ENCODE measurements at places on chromosomes 11 and 22. TPM values are rescaled to one million over a fixed set of nuclear protein-coding genes. Genes with fewer than 3 reads are reported as not detected.

The PDGFB gene
- 0.48 TPM for total RNA-seq

The CALCA gene
- total RNA-seq, result not detected

The NFAM1 gene
- 0.05 TPM for total RNA-seq

The CHRM1 gene
- not detected for total RNA-seq

The OR8D4 gene
- not detected for total RNA-seq

The OR10A4 gene
- not detected for total RNA-seq

The TEX54 gene
- 0.77 TPM for total RNA-seq

The ARFGAP3 gene
- 36.9 TPM for total RNA-seq

The PKDREJ gene
- total RNA-seq, result not detected

The TIMM8B gene
- total RNA-seq, result 57.4 TPM

The PLEKHB1 gene
- total RNA-seq, result 5.2 TPM

The CRACR2B gene
- total RNA-seq, result 8.0 TPM

The UBXN1 gene
- total RNA-seq, result 113 TPM

The SLC16A8 gene
- total RNA-seq, result not detected

The OR51B6 gene
- not detected for total RNA-seq

The OR4C6 gene
- not detected for total RNA-seq

The DDX10 gene
- total RNA-seq, result 35.4 TPM

The RFPL3 gene
- not detected for total RNA-seq

The JAML gene
- 73.7 TPM for total RNA-seq

The ABCC8 gene
- 0.50 TPM for total RNA-seq

The SERHL2 gene
- 0.86 TPM for total RNA-seq

The TREH gene
- total RNA-seq, result not detected

The PPARA gene
- total RNA-seq, result 9.1 TPM

The DDTL gene
- total RNA-seq, result 5.8 TPM

The YAP1 gene
- not detected for total RNA-seq

The TRIM49 gene
- total RNA-seq, result not detected

The NAV2 gene
- 0.45 TPM for total RNA-seq

The XBP1 gene
- total RNA-seq, result 213 TPM

The TSSK2 gene
- not detected for total RNA-seq

The PLEKHA7 gene
- total RNA-seq, result 2.0 TPM

The WT1 gene
- total RNA-seq, result not detected

The ENTHD1 gene
- 0.14 TPM for total RNA-seq

The AIFM3 gene
- 0.41 TPM for total RNA-seq

The H19 gene
- not detected for total RNA-seq

The ACAD8 gene
- total RNA-seq, result 25.9 TPM

The CALCB gene
- total RNA-seq, result 1.1 TPM

The PNPLA2 gene
- total RNA-seq, result 43.0 TPM

The CCDC81 gene
- total RNA-seq, result 0.73 TPM

The OR51B5 gene
- total RNA-seq, result not detected

The B3GAT1 gene
- total RNA-seq, result 0.61 TPM

The OR5P2 gene
- total RNA-seq, result not detected

The THY1 gene
- total RNA-seq, result 10.3 TPM

The PRDM10 gene
- 11.2 TPM for total RNA-seq

The OR8A1 gene
- total RNA-seq, result not detected

The THYN1 gene
- 60.7 TPM for total RNA-seq

The OR2D2 gene
- total RNA-seq, result not detected

The SLC22A25 gene
- not detected for total RNA-seq

The HTR3A gene
- not detected for total RNA-seq

The MUC5AC gene
- not detected for total RNA-seq

The TMEM191C gene
- total RNA-seq, result 2.6 TPM

The PGR gene
- total RNA-seq, result not detected
